Left hindlimb (tissue), 1 donor: ENCODE measurements at places on chromosomes 4 and X.

DNA sequence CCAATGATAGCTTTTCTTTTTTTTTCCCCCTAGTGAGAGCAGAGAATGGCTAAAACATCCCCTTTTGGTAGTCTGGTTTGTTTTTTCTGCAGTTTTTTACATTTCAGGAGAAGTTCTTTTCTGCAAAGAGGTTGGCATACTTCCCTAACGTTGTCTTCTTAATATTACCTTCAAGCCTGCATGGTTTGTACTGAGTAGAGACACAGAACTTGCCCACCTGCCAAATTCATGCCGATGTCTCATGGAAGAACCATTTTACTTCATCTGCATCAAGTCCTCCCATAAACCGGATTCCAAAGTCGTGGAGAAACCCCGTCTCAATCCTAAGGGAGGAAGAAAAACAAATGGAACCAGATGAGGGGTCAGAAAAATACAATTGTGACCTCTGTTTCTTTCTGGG lies 89.7 kb downstream of the SHOX start:
- DNase-seq: no peak

- no peak for DNase-seq
Measured at GRCh38 chrX:140507223-140507981, 2.5 kb upstream of the SOX3 start.

DNA sequence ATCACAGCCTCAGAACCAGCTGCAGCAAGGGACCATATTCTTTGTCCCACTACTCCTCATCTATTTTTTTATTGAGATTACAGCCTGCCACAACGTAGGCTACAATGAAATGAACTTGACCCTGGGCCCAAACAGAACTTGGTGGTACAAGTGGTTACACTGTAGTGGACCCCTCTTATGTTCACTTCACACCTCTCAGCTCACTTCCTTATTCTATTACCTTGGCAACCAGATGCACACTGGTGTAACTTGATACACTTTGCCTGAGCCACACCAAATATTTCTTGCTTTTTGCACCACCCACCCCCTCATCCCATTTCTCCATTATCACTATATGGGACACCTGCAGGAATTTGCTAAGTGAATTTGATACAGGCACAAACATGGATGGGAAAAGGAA lies 105.8 kb downstream of the CXCL13 start:
- DNase-seq: no peak

DNA sequence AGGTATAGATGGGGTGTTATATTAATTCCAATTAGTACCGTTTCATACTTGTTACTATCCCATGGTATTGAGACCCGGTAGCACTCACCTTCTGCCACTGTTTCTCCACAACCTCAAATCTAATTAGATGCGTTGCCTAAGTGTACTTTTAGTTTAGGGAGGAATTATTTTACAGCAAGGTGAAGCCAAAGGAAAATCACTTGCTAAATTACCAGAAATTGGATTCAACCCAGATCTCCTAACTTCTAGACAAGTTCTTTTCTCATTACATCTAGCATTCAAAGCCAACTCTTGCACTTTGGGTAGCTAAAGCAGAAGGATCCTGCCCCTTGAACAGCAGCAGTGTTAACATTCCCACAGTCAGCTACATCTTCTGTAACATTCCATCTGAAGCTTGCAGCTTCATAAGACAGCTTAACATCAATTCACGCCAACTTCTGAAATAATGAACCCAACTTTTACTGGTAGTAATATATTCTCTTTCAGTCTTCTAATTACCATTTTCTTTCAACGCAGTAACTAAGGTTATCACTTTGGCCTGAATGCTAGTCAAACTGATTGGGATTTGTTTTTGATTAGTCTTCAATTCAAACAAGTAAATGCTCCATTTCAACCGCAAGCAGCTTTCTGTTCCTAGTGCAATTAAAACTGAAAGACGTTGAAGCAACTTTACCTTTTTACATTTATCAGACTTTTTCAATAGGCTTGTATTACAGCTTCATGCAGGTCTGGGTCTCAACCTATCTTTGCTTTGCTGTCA lies 934 bp upstream of the SEC31A start:
- no peak for DNase-seq

GRCh38 chr4:75229806-75230570 lies 284.2 kb downstream of the RCHY1 start:
- no peak for DNase-seq

GRCh38 chrX:24498975-24499374 lies 33.9 kb downstream of the PDK3 start:
- no peak for DNase-seq

GRCh38 chr4:173057901-173058300 lies 110.7 kb upstream of the GALNT7 start:
- no peak for DNase-seq

GRCh38 chr4:121541696-121542095 lies 155.1 kb downstream of the ANXA5 start:
- DNase-seq: no peak

DNA sequence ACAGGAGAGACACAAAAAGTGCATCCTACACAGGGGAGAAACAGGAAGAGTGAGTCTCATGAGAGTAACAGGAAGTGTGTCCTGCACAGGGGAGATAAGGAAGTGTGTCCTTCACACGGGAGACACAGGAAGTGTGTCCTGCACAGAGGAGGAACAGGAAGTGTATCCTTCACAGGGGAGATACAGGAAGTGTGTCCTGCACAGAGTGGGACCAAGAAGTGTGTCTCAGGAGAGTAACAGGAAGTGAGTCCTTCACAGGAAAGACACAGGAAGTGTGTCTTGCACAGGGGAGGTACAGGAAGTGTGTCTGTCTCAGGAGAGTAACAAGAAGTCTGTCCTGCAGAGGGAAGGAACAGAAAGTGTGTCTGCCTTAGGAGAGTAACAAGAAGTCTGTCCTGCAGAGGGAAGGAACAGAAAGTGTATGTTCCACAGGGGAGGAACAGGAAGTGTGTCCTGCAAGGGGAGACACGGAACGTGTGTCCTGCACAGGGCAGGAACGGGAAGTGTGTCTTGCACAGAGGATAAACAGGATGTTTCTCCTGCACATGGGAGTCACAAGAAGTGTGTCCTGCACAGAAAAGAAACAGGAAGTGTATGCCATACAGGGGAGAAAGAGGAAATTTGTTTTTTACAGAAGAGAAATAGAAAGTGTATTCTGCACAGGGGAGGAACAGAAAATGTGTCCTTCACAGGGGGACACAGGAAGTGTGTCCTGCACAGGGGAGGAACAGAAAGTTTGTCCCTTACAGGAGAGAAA lies 102.0 kb downstream of the ARSF start:
- DNase-seq: no peak

- DNase-seq: no peak
Measured at GRCh38 chr4:119315036-119315435, 6.9 kb downstream of the FABP2 start.

DNA sequence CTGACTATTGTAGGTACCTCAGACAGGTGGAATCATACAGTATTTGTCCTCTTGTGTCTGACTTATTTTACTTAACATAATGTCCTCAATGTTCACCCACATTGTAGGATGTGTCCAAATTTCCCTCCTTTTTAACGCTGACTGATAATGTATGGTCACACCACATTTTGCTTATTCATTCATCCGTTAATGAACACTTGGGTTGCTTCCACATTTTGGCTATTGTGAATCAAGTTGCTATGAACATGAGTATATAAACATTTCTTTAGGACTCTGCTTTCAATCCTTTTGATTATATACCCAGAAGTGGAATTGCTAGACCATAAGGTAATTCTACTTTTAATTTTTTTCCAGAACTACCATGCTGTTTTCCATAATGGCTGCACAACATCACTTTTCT lies 87.0 kb upstream of the NDP start:
- DNase-seq: no peak

GRCh38 chr4:97216046-97216445 lies 927.2 kb downstream of the STPG2 start:
- no peak for DNase-seq

DNA sequence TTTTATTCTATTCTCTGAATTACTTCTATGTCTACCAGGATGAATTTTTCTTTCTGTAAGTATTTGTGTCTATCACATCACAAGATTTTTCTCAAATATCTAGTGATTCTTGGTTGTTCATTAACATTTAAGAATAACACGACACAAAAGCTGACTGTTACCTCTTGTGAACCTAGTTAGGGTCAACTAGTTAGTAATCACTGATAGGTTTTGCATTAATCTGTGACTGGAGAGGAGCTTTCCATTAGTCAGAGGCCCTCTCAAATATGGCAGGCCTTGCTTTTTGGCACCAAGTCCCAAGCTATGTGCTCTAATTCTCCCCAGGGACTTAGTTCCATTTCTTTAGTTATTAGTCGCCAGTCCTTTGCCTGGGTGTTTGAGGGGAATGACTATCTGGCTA lies 259.2 kb downstream of the CFAP299 start:
- no peak for DNase-seq

DNA sequence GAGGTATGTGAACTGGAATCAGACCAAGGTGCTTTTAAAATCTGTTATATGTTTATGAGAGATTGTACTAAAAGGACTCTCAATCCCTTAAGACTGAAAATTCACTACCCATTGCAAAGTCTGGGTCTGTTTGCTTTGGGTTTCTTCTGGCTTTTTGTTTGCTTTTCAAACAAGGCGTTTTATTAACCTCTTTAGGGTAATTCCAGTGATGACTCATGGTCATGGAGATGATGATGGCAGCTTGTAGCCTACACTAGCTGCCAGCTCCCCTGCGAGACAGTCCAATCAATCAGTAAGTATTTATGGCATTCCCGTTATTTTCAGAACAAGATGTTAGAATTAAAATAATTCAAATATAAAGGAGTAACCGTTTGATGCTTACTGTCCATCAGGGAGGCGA lies 643.8 kb upstream of the FTHL17 start:
- DNase-seq: no peak

GRCh38 chr4:48258845-48259397 lies 10.7 kb downstream of the TEC start:
- DNase-seq: no peak

GRCh38 chrX:71081330-71082123 lies 13.4 kb upstream of the SNX12 start:
- DNase-seq: no peak

DNA sequence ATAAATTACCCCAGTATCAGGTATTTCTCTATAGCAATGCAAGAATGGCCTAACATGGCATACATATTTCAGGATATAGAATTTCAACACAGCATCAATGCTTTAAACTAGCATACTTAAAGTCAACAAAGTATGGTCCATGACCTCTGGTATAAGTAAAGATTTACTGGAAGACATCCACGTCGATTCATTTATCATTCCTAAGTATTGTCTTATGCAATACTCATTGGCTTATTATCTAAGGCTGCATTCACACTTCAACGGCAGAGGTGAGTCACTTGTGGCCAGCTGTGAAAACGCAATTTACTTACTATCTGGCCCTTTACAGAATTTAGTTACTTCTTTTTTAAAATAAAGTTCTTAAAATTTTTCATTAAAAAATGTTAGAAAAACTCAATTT lies 42.6 kb downstream of the ADGRA3 start:
- no peak for DNase-seq

DNA sequence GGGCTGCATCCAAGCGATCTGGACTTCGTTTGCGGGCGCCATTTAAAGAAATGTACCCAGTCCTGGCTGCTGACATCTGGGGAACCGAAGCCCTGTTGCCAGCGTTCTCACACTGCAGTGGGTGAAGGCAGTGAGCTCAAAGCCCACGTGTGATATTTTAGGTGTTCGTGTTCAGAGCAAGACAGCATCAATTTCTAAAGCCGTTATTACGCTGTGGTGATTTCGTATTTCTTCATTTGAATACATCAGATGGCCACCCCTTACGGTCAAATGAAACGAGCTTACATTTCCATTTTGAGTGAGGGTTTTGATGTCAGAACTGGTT lies 376 bp upstream of the C4orf36 start:
- DNase-seq: no peak

- DNase-seq: no peak
Measured at GRCh38 chr4:61203436-61203790, 3.3 kb downstream of the ADGRL3 start.

GRCh38 chrX:145563159-145563558 lies 254.5 kb upstream of the SLITRK2 start:
- no peak for DNase-seq

DNA sequence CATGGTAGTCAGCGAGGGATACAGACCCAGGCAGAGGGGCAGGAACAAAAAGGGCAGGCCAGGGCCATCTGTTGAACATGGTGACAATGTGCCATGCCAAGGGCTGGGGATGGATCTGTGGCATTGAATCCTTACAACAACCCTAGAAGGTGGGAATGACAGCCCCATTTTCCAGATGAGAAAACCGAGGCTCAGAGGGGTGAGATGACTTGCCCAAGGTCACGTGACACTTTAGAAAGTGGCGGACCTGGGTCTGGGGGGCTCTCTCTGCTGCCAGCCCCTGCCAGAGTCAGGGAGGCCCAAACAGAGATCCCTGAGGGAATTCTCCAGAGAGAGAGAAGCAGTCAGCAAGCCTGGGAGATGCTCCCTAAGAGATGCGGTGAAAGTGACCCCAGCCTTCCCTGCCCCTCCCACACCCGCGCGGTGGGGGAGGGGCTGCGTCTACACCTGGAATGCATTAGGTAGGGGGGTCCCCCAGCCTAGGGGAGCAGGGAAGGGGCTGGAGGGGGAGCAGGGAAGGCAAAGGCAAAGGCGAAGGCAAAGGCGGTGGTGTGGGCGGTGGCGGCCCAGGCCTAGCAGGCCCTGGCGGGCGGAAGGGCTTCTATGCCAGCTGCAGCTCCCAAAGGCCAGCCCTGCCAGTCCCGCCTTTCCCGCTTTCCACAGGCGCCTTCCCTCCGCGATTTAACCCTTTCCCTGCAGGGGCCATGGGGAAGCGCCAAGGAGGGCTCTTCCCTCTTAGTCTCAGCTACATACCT lies 13.0 kb downstream of the FGD1 start:
- peak; percentile 59 for DNase-seq

DNA sequence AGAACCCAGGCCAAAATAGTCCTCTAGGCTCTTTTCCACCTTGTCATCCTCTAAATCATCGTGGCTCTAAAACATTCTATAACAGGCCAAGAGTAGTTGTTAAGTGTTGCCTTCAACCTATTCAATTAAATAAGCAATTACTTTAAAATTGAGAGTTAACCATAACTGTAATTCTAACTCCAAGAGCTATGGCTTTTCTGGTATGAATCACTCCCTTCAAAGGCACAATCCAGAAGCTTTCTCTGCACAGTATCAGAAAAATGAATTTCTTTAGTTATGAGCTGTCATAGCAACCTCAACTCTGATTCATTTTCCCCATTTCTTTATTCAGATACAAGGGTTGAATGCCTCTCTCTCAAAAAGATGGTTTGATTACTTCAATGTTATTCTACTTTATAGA lies 21.7 kb downstream of the INPP4B start:
- DNase-seq: no peak

- DNase-seq: no peak
Measured at GRCh38 chrX:132413459-132413858, 75.4 kb downstream of the MBNL3 start.
